ENCODE measurements at places on chromosomes 11 and 22.

DNA sequence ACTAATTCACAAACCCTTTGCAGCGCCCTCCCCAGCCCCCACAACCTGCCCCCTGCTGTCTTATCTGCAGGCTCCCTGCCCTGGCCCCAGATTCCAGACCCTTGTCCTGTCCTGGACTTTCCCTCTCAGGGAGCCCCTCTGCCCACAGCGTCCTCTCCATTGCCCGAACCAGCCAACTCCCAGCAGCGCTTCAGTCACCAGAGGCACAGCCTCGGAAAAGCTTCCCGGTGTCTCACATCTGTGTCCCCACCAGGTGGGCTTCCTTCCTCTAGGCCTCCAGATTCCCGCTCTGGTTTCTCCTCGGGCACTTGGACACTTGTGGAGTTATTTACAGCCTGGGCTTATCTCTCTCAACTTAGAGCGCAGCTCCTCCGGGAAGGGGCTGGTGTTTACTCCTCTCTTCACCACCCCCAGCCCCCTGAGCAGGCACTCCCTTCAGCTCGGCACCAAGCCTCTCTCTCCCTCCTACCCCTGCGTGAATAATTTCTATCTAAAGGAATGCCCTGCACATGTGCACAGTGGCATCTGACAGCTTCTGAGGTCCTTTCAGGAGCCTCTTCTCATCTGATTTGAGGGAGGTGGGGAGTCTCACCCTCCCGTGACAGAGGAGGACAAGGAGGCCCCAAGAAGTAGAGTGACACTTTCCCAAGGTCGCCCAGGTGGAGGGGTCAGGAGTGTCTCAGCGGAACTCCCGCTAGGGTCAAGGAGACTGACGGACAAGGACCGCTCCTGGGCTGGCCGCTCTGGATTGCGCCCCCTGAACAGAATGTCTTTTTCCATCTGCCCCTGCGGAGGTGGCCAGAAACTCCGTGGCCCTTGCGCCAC lies 838 bp downstream of the WNT11 start:
- DNase-seq, result no peak

DNA sequence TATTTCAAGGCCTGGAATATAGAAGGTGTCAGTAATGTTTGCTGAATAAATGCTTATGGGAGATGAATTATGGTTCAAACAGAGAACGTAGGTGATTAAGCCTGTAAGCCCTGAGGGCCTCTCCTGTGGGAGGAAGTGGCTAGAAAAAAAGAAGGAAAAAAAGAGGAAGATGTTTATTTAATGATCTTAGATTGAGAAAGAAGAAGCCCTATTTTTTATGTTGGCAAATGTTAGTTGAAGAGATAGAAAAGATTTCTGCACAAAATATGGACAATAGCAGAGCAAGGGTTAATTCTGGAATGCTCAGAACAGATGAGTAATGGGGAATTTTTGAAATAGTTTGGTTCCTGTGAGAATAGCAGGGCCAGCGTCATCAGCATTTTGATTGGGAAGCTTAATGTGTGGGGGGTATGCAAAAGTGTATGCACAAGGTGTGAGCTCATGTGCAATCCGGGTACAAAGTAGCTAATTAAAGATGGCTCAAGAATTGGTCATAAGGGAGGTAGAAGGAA lies 95.7 kb downstream of the TEAD1 start:
- DNase-seq, result no peak

DNA sequence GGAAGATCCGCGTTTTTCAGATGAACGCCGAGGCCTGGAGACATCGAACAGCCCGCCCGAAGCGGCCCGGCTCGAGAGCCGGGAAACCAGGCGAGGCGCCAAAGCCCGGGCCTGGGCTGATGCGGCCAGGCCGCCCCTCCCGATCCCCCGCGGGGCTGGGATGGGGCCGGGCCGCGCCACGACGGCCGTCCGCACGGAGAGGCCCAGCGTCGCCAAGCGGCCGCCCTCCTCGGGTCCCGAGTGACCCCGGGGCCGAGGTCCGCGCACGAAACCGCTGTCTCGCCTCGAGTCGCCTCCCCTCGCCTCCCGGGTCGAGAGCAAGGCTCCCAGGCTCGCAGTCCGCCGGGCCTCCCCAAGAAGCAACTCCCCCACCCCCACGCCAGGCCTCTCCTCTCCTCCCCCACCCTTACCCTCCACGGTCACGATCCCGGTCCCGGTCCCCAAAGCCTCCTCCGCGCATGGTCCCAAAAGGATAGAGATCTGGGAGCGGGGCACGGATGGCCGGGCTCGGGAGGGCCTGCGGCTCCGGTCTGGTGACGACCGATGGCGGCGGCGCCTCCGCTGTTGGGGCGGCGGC lies 482 bp downstream of the DDX17 start:
- DNase-seq, result peak; percentile 83

GRCh38 chr11:86708669-86709068 lies 36.3 kb upstream of the ME3 start:
- no peak for DNase-seq

- no peak for DNase-seq
Observed at GRCh38 chr11:45475173-45475572, 189.0 kb upstream of the SYT13 start.

DNA sequence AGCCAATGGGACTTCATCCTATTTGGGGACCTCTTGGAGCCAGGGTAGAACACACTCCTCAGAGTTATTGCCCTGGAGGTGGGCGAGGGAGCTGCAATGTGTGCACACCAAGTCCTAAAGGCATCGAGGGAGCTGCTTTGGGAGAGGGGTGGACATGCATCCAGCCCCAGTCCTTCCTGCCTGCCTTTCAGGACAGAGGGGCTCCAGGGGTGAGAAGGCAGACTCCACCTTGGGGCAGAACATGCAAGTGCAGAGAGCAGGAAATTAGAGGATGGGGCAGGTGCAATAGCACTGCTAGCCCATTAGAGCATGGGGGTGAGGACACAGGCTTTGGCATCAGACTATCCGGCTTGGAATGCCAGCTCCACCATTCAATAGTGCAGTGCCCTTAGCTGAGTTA lies 288.5 kb downstream of the OPCML start:
- DNase-seq, result peak; percentile 32

GRCh38 chr11:114400216-114400914 lies at the start of the genes C11orf71 and RBM7:
Gene C11orf71, minus strand, starts transcription at chr11:114400511. Its CDS starts 180 bp downstream, at chr11:114400331.
Gene RBM7, plus strand, starts transcription at chr11:114400666. Its CDS starts 6 bp downstream, at chr11:114400672.
- DNase-seq, result peak; percentile 87

- peak; percentile 73 for DNase-seq
Observed at GRCh38 chr11:65274735-65275682, 13.2 kb downstream of the POLA2 start.

GRCh38 chr11:78851878-78852586 lies 277.4 kb upstream of the NARS2 start:
- no peak for DNase-seq

DNA sequence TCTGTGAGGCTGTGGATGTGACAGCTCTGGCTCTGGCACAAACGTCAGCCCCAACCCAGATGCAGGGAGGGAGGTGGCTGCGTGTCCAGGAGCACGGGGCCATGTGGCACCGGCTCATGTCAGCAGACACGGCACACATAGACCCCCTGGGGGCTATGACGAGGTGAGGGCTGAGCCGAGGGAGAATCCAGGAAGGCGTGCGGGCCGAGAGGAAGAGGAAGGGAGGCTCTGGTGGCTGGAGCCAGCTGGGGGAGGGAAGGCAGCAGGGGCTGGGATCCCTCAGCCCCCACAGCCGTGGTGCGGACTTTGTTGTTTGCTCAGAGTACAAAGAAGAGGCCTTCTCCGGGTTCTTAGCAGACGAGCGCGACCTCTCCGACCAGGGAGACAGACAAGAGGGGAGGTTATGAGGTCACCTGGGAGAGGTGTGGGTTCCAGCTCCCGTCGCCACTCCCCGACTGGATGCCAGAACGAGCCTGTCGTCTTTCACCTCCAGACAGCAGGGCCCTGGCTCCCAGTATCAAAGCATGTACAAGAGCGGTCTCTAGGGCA lies 46.1 kb downstream of the CDKN1C start:
- DNase-seq, result no peak

GRCh38 chr22:49858827-49859226 lies 5.2 kb downstream of the ZBED4 start:
- no peak for DNase-seq

GRCh38 chr11:78196661-78197091 lies 8.0 kb downstream of the USP35 start:
- DNase-seq, result no peak

DNA sequence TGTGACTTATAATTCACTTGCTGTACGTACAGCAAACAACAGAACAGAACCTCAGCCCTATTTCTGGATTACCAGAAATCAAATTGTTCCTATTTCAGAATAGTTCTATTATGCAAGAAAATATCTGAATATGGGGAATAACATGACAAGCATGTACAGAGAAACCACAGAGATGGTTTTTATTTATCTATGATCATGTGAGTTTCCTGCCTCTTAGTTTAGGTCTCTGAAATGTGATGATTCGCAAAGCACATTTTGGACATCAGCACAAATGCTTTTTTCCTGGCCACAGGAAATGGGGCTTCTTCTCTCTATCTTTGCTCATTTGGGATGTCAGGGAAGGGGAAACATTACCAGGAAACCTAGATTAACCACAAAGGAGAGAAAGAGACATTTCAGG lies 266.7 kb upstream of the CTSC start:
- DNase-seq, result no peak

GRCh38 chr11:15750535-15751308 lies 605.6 kb downstream of the SOX6 start:
- DNase-seq, result no peak

GRCh38 chr22:26426924-26427323 lies 2.1 kb upstream of the ASPHD2 start:
- DNase-seq, result no peak

DNA sequence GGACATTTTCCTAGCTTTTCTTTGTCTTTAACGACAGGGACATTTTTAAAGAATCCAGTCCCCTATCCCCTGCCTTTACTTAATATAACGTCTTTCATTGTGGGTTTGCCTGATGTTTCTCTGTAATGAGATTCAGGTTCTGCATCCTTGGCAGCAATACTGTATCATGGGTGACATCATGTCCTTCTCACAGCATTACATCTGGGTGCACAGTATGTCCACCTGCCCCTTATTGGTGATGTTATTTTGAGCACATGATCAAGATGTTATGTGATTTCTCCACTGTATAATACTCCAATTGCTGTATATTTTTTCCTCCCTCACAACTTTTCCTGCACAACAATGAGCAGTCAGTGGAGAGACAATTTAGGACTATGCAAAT lies 9.7 kb upstream of the STK33 start:
- no peak for DNase-seq

DNA sequence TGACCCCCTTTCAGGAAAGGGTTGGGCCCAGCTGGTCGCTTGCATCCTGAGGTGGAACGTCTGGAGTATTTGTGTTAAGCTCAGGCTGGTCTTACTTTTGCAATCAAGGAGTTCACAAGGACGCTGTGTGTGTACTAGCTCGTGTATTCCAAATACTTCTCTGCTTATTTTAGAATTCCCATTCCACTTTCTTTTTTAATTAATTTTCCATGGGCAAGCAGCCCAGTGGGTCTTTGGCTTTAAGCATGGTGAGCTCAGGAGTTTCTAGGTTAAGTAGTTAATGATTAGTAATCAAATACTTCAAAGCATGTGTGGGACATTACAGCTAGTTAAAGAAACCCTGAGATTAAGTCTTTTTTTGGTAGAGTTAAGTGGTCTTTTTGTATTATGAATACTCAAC lies 68.6 kb downstream of the CSNK2A3 start:
- no peak for DNase-seq

GRCh38 chr11:83350187-83350586 lies 64.0 kb upstream of the CCDC90B start:
- no peak for DNase-seq

DNA sequence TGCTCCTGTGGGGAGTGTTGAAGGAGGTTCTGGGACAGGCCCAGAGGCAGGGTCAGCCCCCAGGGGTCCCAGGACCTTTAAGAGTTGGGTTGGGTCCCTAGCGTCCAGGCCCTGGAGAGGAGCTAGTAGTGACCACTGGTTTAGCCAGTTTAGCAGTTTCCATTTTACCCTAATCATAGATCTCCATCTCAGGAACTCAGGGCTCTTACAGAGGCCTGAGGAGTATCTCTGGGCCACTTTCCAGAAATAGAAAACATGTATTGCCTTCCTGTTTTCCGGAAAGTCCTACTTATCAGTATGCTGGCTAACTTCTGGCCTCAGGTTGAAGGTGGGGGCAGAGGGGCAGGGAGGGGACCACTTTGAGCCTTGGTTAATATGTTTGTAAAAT lies 13.5 kb downstream of the NCF4 start:
- DNase-seq, result no peak

GRCh38 chr22:36301384-36301828 lies 48.5 kb downstream of the APOL1 start:
- DNase-seq, result peak; percentile 91

DNA sequence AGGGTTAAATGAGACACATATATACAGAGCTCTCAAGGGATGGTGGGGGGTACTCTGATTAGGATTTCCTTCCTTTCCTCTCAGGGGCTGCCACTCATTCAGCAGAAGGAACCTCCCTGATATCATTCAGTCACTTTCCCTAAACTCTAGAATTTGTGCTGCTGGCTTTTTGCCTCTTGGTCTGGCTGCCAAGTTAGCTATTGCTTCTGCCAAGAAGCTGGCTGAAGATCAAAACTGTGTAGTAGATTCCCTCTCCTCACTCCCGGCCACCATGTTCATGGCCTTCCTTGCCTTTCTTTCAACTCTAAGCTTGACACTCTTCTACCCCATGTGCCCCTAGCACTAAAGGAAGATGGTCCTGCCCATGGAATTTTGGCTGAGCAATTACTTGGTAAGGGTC lies 18.7 kb downstream of the SLC6A5 start:
- no peak for DNase-seq

- DNase-seq, result peak; percentile 93
Observed at GRCh38 chr11:77046060-77046501, 11.9 kb downstream of the B3GNT6 start.

DNA sequence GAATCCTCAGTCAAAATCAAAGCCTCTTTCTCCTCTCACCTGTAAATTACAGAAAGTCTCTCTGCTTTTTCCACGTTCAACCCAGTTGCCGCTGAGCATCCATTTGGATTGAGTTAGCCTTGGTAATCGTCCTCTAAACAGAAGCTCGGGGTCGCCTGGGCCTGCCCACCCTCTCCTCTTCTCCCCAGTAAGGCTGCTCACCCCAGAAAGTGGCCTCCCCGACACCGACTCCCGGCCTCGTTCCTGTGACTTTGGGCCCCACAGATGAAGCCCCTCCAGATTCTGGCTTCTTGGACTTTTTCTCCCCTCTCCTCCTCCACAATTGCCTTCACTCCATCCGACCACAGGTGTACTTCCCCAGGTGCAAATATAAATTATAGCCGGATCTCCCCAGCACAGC lies 1500.0 kb downstream of the BRD1 start:
- no peak for DNase-seq

DNA sequence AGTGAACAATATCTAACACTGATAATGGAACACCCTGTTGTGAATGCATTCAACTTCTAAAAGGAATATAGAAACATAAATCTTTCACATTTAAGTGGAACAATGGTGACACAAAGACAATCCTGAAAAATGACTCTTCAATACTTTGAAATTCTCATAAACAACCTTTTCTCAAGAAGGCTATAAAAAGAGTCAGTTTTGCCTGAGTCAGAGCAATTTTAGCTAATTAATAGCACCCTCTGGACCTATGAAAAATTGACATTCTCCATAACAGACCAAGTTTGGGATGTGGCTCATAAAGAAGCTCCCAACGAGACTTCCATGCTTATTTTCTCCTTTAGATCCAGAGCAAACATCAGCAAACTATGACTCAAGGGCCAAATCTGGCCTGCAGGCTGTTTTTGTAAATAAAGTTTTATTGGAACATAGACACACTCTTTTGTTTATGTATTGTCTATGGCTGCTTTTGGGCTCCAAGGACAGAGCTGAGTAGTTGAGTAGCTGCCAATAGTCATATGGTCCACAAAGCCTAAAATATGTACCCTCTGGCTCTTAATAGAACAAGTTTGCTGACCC lies 108.0 kb downstream of the MAML2 start:
- no peak for DNase-seq

- no peak for DNase-seq
Observed at GRCh38 chr11:12186701-12187100, 76.3 kb downstream of the MICAL2 start.

Data from iPS-NIHi11 (cell line).